8988T (cell line): ENCODE measurements at places on chromosomes 12 and 14.

GRCh38 chr14:42490536-42490935, 883.9 kb downstream of the LRFN5 start:
- no peak for DNase-seq

GRCh38 chr12:56271031-56271430, 4.3 kb downstream of the COQ10A start:
- DNase-seq, result no peak

DNA sequence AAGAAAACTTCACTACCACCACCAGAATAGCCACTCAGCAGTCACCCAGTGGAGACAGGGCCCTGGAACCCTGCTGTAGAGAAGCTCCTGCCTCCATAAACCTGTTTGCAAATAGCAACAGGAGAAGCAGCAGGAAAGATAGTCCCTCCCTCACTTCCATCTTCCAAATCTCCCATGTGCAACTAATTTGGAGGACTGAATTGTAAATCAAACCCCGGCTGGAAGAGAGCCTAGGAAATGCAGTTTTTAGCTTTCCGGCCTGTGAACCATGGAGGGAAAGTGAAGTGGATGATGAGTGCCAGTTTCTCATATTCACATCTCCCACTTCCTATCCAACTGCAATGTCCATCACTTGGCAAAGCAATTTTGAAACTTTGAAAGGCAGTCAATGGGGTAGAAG, 167.2 kb upstream of the FRMD6 start:
- no peak for DNase-seq

- no peak for DNase-seq
Observed at GRCh38 chr14:72958548-72958947, 32.3 kb downstream of the DCAF4 start.

DNA sequence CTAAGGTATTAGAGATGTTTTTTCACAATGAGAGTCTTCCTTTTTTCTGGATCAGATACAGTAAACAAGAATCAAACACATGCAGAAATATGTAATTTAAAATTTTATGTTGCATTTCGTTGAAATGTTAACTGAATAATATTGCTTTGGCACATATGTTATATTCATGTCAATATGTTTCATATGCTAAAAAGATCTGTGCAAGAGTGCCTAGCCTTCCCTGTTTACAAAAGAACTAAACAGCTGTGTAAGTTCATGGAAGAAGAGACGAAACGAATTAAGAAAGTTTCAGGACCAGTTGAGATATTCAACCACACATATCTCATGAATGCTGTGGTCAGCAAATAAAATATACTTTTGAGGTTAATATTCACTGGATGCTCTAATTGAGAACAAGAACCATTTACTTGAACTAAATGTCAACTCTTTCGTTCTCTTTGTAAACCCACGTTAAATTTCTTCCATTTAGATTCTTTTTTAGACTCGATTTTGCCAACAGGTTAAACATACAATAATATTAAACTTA, 289.5 kb downstream of the FOXG1 start:
- DNase-seq, result no peak

- DNase-seq, result no peak
Observed at GRCh38 chr14:55454264-55455002, 14.0 kb upstream of the TBPL2 start.

DNA sequence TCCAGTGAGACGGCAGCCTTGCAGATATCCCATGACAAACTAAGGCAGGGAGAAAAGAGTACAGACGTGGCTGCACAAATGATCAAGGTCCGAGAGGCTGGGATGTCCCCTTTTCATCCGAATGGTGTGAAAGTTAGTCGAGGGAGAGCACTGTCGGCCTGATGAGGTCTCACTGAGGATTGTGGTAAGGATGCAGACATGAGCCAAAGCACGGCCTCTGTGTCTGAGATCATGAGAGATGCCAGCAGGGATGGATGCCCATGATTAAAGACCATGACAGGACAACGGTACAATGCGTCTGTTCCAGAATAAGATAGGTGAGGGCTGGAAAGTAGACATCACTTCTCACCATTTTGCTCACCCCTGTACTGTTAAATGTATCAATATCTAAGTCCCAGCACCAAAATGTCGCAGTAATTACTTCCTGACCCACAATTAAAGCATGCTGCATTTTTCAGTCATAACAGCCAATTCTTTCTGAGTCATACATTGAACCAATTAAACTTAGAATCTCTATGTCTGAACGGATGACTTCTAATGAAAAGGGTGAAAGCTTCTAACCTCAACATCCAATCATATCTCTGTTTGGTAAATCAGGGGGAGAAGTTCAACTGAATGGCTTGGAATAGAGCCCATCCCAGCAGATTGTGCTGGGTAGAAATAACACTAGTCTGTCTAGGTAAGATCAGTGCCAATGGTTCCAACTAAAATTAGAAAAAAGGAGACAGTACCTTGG, 249.6 kb upstream of the SOX5 start:
- no peak for DNase-seq

DNA sequence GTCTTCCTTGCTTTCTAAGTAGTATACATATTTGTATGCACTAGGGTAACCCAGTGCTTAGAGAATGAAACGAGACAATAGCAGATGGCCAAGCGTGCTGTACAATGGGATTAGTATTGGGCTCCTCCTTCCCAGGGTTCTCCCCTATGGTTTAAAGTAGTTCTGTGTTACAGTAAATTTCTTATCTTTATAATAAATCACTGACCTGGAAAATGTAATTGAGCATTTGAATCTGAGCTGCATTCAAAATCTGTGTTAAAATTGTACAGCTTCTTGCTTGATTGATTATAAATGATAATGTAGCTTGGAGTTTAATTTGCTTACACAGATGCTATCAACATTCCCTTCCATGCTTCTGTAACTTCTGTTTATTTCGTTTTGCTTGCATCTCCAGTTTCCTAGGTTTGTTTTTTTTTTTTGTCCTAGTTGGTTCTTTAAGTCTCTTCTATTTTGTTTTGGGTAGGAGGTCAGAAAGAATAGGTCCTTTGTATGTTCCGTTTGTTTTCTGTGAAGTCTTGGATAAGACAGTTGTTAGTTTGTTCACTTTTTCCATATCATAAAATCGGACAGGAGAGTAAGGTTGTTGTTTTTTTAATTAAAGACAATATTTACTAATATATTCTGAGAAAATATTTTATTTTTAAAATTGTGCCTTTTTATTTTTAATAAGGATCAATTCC, 171.2 kb downstream of the ERC1 start:
- DNase-seq, result no peak

DNA sequence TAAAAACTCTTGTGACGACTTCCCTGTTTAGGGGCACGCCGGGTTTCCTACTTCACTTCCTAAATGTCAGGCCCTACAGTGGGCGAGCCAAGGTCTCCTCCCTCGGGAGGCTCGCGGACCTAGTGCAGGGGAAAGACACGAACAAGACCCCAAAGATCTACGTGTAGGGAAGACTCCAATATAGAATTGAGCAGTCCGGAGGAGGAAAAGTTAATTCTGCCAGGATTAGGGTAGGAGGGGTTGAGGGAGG, 564 bp downstream of the ATXN3 start:
- DNase-seq, result no peak

GRCh38 chr12:80320121-80320678, 123.8 kb upstream of the PTPRQ start:
- DNase-seq, result no peak

DNA sequence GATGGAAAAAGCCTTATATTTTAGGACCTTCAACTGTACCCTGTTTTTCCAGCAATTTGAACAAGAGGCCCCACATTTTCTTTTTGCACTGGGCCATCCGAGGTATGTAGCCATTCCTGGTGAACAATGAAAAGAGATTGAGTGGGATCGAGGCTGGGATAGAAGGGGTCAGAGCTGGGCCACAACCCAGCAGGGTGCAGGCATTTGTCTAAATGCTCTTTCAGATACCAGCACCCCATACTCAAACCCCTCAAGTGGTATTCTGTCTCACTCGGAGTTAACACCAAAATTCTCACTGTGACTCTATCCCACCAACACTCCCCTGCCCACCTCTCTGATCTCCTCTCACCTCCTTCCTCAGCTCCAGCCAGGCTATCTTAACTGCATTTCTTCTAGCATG, 26.8 kb downstream of the DUSP6 start:
- no peak for DNase-seq

DNA sequence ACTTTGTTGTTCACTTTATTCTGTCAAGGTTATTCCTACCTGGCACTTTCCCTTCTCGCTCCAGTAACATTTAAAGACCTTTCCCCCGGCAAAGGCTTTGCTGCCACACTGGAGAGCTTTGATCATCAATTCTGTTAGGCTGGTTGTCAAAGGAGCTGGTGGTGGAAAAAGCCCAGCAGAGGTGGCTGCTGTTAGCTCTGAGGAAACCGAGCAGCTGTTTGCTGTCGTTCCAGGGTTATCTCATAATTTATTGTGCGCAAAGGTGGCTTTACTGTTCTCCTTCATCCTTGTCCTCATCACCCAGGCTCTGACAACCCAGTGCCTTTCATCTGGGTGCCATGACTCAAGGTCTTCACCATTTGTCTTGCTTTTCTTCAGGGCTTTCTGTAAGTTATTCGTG, 38.2 kb upstream of the CRADD start:
- no peak for DNase-seq

DNA sequence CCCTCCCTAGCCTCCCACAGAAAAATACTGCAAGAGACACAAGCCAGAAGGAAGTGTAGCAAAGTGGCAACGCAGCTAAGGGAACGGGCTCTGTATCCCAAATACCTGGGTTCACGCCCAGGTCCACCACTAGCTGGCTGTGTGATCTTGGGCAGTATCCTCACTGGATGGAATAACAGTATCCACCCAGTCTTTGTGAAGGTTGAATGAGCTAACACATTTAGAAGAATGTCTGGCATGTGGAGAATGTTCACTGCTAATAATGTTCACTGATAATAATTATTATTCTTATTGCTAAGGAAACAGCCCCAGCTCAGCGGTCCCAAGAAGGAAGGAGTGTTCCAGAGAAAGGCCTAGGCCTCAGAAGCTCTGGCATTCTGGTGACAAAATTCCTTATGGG, 70.9 kb downstream of the VWF start:
- no peak for DNase-seq

GRCh38 chr14:34502001-34502400, 37.5 kb downstream of the EAPP start:
- DNase-seq, result no peak

DNA sequence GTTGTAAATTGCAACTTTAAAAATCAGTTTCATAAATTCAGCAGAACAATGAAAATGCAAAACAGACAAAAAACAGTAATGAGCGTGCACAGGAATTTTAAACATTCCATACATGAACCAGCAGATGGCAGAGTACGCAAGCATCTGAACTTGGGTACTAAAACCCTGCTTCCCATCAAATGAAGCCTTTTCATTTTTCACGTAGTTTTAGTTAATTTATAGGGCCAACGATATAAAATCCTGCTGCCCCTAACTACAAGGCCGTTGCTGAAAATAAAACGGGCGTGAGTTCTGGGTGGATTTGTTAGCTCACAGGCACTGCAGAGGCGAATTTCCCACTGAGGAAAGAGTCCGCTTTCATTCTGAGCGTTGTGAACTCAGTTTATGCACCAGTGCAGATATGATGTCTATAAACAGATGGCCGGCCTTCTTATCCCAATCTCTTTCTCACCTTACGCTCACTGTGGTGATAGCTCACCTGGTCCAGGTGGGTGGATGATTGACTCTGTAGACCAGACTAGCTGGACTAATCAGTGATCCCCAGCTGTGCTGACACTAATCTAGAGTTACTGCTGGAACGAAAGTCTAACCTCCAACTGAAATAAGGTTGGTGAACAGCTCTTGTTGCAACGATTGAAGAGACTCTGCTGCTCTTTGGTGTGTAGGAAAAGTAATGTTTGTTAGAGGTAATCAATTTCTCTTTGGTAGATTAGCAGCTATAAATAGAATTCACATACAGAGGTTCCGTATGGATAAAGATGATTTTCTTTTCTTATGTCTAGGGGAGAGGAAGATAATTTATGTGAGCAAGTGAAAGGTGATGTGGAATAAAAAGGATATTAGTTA, 89.2 kb downstream of the PDZRN4 start:
- peak; percentile 11 for DNase-seq

- DNase-seq, result no peak
Observed at GRCh38 chr14:36657399-36658122, 4.1 kb upstream of the PAX9 start.
